Tongue (tissue), 3 donors: ENCODE measurements at places on chromosomes 16 and 17. TPM values are rescaled to one million over a fixed set of nuclear protein-coding genes. Genes with fewer than 3 reads are reported as not detected.

DNA sequence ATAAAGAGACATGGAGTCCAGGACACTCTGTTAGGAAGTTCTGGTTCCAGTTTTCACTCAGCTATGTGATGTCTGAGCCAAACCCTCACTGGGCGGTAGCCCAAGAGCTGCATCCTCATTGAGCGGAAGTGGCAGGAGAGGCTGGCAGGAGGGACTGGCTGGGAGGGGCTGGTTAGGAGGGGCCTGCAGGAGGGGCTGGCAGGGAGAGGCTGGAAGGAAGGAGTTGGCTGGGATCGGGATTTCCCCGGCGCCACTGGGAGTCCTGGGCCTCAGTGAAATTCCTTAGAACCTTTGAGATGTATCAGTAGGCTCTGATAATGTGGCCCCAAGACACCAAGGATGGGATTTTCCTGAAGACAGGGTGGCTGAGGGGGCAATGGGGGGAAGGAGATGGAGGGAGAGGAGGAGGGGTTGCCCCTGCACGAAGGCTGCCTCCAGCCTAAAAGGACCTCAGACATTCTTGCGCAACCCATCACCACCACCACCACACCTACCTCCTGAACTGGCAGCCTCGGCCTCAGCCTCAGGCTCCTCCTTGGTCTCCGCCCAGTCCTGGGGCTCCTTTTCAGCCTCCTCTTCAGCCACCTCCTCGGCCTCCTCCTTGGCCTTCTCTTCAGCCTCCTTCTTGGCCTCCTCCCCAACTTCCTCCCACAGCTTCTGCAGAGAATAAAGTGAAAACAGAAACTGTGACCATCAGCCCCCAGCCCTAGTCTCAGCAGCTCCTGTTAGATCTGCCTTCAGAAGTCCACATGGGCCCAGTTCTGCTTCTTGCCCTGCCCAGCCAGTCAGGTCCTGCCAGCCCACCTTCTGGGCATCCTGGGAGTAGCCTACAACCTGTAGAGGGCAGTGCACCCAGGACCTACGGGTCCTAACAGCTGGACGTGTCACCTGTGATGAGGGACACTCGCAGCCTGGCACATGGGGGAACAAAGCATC is 31.7 kb downstream of the CNGB1 start:
- peak; percentile 61 for DNase-seq

GRCh38 chr16:21698169-21699032 is 34.6 kb downstream of the OTOA start:
- DNase-seq = no peak

DNA sequence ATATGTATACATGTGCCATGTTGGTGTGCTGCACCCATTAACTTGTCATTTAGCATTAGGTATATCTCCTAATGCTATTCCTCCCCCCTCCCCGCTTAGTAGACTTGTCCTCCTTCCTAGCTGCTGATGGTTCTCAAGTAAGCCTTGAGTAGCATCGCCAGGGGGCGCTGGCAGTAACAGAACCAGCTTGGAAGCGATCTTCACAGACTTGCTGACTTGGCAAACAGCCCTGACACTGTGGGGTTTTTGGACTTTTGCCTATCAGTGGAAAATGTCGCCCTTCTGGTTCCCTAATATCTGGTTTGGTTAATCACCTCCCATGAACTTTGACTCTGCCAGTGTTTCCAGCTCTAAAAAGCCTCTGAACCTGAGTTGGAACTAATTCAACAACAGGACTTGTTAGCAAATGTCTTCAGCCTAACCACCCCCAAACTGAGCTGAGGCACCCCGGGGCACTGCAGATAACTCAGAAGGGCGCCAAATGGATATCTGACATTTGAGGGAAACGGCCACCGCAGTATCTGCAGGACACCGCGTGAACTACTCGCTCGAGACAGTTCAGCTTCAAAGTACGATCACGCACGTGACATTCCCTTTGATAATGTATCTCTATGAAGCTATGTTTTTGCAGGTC is 15.4 kb upstream of the SPATA32 start:
- DNase-seq = peak; percentile 96

DNA sequence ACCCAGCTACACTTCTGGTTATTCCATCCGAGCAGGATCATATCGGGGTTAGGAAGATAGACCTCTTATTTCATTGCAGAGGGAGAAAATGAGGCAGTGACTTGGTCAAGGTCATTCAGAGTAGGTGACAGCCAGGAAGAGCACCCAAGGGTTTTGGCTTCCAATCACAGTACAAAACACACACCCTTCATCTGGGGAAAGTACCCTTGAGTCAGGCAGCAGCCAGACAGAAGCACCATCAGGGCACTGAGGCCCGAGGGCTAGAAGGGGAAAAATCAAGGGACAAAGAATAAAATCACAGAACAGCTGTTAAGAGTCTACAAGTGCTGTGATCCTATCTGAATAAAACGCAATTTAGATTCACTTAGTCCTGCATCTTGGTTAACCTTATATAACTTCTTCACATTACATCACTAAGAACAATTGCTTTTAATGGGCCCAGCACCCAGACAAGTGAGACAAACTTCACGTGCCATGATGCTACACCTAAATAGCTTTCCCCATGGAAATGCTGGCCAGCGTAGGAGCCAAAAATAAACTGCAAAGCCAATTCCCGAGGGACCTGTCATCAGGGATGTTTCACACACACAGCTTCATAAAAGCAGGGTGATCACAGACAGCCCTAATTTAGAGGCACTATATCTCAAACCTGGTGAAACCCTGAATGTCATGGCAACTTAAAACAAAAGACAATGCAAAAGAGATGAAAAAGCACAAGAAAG is 4.9 kb downstream of the UBE2O start:
- no peak for DNase-seq

The MMP25 gene
- 0.41 TPM for total RNA-seq

The KRTAP4-9 gene
- total RNA-seq = not detected
